ENCODE measurements at places on chromosomes 6 and 20. TPM values are rescaled to one million over a fixed set of nuclear protein-coding genes. Genes with fewer than 3 reads are reported as not detected.

ELMO2 gene
- total RNA-seq, result 48.8 TPM

AGPAT4 gene
- 8.3 TPM for total RNA-seq

GRCh38 chr20:21708738-21709534 is 3.5 kb downstream of the PAX1 start:
- no peak for DNase-seq

GRCh38 chr20:62766716-62767115 is 29.6 kb upstream of the MRGBP start:
- no peak for DNase-seq

ROS1 gene
- total RNA-seq, result not detected

DNA sequence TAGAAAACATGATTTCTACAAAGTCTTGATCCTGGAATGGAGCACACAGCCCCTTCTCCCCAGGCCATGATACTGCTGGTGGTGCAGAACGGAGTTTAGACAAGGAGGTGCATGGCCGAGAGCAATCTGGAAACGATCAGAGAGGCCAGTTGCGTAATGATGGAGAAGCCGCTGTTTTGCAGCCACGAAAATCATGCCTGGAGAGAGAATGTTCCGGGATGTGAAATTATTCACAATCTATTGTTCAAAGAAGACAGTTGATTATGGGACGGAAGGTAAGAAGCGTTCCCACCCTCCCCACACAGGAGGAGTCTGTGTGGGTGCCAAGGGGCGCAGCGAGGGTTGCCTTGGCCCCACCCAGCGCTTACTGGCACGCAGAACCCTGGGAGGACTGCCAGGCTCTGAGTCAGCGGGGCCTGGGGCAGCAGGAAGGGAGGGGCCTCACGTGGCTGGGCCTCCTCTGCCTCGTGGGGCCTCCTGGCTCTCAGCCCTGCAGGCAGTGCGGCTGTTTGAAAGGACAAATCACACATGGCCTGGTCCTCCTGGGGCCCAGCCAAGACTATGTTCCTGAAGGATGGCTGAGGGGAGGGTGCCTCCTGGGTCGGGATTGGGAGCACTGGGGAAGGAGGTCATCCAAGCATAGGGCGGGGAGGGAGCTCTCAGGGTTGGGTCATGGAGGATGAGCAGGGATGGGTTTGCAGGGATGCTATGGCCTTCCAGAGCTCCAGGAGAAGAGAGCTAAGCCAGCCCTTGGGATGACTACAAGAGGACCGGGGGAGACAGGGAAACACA is 8.7 kb upstream of the AP5S1 start:
- DNase-seq, result peak; percentile 100

DNA sequence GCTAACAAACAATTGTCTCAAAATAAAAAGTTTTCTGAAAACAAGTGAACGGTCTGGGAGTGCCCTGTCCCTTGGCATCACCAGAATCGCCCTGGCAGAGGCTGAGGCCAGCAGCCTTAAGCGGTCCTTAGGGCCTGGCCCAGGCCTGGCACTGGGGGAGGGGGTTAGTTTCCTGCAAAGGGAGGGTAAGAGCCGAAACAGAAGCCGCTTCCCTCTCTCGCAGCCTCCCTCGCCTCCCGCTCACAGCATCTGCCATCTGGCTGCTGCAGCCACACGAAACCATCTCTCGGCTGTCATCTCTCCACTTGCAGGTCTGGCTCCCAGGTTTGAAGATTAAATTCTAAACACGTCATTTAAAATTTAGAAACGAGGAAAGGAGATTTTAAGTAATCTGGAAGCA is 31.5 kb downstream of the PMEPA1 start:
- DNase-seq, result no peak

DNA sequence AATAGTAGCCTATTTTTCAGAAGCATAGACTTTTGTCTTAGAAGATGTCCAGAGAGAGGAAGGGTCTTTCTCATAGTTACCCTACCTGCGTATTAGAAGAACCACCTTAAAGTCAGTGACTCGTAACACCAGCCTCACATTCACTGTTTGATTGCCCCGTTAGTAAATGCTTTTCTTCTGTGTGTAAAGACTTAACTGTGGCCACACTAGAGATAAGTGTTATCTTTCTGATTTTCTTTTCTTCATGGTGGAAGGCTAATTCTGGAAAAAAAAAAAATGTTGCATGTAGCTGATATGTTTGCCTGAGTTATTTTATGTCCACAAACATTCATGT is 83.9 kb downstream of the SAMD3 start:
- DNase-seq, result no peak

DNA sequence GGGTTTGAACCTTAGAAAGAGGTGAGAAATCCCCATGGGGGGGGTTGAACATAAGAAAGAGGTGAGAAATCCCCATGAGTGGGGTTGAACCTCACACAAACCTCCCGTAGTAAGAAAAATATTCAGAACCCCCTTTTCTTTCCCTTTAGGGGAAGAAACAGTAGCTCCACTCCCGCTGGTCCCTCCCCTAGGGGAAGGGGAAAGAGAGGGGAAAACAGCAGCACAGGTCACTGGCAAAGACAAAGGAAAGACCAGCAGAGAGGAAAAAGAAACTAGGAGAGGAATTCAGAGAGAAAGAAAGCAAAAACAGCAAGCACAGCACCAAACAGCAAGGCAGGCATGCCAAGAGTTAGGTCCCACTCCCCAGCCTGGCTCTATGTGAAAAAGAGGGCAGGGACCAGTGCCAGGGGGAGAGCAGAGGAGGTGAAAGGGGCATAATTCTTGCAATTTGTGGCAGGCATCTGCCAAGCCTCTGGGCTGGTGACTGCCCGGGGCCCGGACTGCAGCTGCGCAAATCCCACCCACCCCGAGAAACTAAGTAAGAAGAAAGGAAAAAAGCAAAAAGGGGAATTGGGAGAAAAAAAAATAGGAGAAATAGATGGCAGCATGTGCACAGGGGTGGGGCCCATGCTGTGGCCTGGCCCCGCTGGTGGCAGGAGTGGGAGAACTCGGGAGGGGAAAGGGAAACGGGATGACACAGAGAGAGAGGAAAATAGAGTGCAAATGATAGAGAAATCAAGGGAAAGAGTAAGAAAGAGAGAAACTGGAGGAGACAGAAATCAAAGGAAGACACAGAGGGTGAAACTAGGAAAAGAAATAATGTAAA is 15.1 kb upstream of the GOPC start:
- no peak for DNase-seq

DNA sequence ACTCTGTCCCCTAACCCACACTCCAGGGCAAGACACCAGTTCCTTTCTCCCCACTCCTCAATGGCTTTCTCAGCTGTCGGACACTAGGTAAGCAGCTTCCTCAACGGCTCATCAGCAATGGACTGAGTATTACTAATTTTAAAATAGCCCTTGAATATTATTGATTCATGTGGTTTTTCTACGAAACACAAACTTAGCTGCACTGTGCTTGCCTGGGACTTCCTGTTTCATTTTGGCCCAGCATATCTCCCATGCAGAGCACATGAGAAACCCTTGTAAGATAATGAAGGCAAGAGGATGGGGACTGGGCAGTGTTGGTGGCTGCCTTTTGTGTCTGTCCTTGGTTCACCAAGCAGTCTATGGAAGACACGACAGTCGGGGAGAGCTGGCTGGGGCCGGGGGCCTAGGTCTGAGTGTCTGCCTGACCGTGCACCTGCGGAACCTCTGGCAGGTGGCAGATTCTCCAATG is 48.9 kb downstream of the RNASET2 start:
- peak; percentile 81 for DNase-seq
